ENCODE measurements at places on chromosomes 6 and 20. TPM values are rescaled to one million over a fixed set of nuclear protein-coding genes. Genes with fewer than 3 reads are reported as not detected.

- H3K4me3 ChIP-seq = no peak overlapping the region
- no peaks in the 10 kb centered on the region for H3K27me3 ChIP-seq
- H3K36me3 ChIP-seq = no peaks in the 10 kb centered on the region
- H3K27ac ChIP-seq = no peak overlapping the region
These were observed 388.2 kb downstream of the TBC1D32 start for GRCh38 chr6:120945905-120946594.

ESR1 gene
- polyA plus RNA-seq = 0.03 TPM

- no peaks in the 10 kb centered on the region for H3K36me3 ChIP-seq
- H3K4me3 ChIP-seq = no peak overlapping the region
- H3K27me3 ChIP-seq = no peaks in the 10 kb centered on the region
These were observed 285.6 kb downstream of the CDKAL1 start for GRCh38 chr6:20819774-20820400.

- H3K27me3 ChIP-seq = no peaks in the 10 kb centered on the region
- no peak for DNase-seq
- H3K27ac ChIP-seq = no peak overlapping the region
- H3K36me3 ChIP-seq = no peaks in the 10 kb centered on the region
- no peak overlapping the region for H3K4me3 ChIP-seq
These were observed 78.2 kb upstream of the CST7 start for GRCh38 chr20:24870881-24871280.

- H3K4me1 ChIP-seq = no peaks in the 10 kb centered on the region
- H3K27me3 ChIP-seq = no peaks in the 10 kb centered on the region
- H3K27ac ChIP-seq = no peak overlapping the region
- H3K36me3 ChIP-seq = no peaks in the 10 kb centered on the region
- DNase-seq = no peak
- no peak overlapping the region for H3K4me3 ChIP-seq
These were observed 44.0 kb downstream of the PAK5 start for GRCh38 chr20:9794831-9795230.

DNA sequence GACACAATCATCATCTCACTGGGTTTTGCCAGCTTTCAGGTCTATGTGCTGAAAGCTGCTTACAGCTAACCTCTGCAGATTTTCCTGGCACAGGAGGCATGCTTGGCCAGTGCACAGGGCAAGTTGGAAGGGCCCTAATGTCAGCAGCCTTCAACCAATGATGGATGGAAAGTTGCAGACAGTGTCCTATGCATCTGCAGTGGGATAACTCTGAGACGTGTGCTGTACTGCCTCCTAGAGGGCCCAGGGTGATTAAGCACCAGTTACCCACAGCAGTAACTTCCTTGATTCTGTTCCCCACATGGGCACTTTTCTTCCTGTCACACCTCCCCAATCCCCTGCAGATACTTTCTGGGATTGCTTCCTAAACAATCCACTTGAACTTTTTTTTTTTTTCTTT, 38.6 kb downstream of the OVOL2 start:
- H3K4me1 ChIP-seq = no peaks in the 10 kb centered on the region
- no peak for DNase-seq
- H3K27ac ChIP-seq = no peak overlapping the region
- H3K27me3 ChIP-seq = no peaks in the 10 kb centered on the region
- peaks cover 11% of the 10 kb centered on the region for H3K36me3 ChIP-seq

KCNB1 gene
- 0.47 TPM for polyA plus RNA-seq

DNA sequence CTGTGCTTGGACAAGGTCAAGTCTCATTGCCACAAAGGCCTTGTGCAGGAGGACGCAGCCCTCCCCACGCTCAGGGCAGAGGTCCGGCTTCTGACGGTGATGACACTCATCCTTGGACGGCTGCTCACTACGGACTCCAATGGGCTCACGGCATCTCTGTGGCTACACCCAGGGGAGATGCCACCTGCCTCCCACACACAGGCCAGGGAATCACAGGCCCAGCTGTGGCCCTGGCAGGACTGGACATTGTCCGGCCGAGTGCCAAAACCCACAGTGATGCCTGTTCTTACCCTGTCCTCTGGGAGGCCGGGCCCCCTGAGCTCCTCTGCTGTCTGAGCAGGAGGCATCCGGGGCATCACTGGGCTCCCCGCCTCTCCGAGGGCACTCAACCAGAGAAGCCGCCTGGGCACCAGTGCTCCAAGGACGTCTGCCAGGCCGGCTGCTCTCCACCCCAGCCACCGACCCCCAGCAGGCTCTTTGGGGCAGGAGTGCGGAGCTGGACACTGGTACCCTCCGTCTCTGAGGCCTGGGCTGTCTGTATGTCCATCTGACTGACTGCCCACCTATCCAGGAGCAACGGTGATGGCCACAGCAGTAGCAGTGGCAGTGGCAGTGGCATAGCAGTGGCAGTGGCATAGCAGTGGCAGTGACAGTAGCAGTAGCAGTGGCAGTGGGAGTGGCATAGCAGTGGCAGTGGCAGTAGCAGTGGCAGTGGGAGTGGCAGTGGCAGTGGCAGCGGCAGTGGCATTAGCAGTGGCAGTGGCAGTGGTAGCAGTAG, 1.9 kb downstream of the RBBP8NL start:
- H3K27me3 ChIP-seq = no peaks in the 10 kb centered on the region
- no peaks in the 10 kb centered on the region for H3K36me3 ChIP-seq

- H3K4me1 ChIP-seq = peaks cover 6% of the 10 kb centered on the region
- no peaks in the 10 kb centered on the region for H3K36me3 ChIP-seq
- no peak overlapping the region for H3K4me3 ChIP-seq
- no peaks in the 10 kb centered on the region for H3K27me3 ChIP-seq
- no peak for DNase-seq
These were observed 128.8 kb downstream of the PHACTR1 start for GRCh38 chr6:12845224-12846004.

NFATC2 gene
- polyA plus RNA-seq = 0.27 TPM

DNA sequence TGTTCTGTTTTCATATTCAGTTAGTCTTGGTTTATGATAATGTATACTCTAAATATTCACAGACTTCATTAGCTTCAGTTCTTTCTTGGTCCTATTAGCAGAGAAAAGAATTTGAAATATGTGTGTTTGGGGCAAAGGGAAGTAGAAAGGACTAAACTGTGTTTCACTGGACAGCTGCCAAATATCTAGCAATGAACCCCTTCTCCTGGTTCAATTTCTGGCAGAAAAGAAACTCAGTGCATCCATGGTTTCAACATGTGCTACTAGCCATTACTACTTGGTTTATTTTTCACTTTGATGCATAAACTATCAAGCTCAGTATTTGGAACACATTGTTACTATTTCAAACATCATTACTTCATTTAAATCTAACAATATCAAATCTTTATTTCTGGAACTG, 43.6 kb downstream of the FBXL4 start:
- no peak for DNase-seq
- H3K27ac ChIP-seq = no peak overlapping the region
- H3K27me3 ChIP-seq = no peaks in the 10 kb centered on the region
- H3K4me1 ChIP-seq = no peaks in the 10 kb centered on the region

TDRD6 gene
- 0.06 TPM for polyA plus RNA-seq

DNA sequence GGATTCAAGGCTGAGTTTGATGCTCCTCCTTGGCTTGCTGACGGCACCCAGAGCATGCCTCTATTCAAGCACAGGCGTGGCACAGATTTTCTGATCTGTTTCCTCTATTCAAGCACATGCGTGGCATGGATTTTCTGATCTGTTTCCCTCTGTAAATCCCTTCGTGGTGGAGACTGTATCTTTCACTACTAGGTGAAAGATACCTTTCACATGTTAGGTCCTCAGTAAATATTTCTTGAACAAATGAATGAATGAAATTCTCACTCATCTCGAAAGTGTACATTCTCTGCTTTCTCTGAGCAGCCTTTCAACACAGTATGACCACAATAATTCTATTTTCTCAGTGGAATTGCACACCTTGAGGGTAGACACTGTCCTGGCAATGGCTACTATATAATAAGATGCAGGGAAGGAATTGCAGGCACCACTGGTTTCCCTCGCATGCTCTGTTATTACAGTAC, 72.6 kb upstream of the F13A1 start:
- H3K27me3 ChIP-seq = no peaks in the 10 kb centered on the region
- no peak overlapping the region for H3K4me3 ChIP-seq
- no peak for DNase-seq

TAGAP gene
- not detected for polyA plus RNA-seq

DNA sequence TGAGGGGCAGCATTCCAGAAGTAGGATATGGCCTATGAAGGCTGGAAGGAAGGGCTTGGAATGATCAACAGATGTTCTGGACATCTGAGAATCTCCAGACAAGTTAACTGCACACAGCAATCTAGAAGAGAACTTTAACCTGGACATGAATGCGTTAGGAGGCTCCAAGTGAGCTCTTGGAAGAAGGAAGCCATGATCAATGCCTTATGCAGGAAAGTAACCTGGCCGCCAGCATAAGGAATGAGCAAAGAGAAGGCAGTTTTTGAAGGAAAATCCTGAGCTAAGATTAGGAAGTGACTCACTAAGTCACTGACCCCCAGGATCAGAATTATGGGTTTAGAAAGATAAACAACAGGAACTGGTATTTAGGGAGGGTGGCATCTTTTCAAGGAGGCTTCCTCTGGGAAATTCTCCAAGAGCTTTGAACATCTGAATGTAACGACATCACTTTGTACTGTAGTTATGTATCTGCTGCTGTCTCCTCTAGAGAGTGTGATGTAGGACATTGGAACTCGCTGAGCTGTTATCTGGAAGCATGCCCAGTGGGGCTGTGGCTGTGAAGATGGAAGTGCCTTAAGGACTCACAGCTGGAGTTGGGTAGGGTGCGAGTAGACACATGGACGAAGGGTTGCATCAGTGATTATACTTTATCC, 236.8 kb downstream of the PACRG start:
- H3K36me3 ChIP-seq = no peaks in the 10 kb centered on the region
- no peak overlapping the region for H3K27ac ChIP-seq
- no peak for DNase-seq
- no peak overlapping the region for H3K4me3 ChIP-seq
- no peaks in the 10 kb centered on the region for H3K4me1 ChIP-seq

Data from H1 (cell line).